ENCODE measurements at places on chromosomes 1 and 21.

GRCh38 chr1:54888080-54888733 lies 1.2 kb upstream of the DHCR24 start:
- no peak for DNase-seq

DNA sequence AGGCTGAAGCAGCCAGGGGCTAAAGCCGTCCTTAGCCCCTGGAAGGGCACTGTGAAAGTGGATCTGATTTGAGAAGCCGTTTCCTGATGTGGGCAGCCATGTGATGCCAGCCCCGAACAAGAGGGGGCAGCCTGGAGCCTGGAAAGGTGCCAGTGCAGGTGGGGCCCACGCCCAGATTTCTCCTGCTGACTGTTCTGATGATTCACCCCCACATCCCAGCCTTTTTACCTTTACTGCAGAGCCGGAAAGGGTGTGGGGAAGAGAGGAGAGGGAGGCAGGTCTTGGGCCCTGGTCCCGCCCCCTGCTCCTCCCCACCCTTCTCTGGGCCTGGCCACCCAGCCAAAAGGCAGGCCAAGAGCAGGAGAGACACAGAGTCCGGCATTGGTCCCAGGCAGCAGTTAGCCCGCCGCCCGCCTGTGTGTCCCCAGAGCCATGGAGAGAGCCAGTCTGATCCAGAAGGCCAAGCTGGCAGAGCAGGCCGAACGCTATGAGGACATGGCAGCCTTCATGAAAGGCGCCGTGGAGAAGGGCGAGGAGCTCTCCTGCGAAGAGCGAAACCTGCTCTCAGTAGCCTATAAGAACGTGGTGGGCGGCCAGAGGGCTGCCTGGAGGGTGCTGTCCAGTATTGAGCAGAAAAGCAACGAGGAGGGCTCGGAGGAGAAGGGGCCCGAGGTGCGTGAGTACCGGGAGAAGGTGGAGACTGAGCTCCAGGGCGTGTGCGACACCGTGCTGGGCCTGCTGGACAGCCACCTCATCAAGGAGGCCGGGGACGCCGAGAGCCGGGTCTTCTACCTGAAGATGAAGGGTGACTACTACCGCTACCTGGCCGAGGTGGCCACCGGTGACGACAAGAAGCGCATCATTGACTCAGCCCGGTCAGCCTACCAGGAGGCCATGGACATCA lies at the start of gene SFN:
TSS of gene SFN (plus strand) at position 369 of the 904 bp plus-strand sequence. CDS start at position 433, 64 bp downstream.
- DNase-seq = peak; percentile 17

GRCh38 chr1:45018599-45019230 lies 6.7 kb downstream of the UROD start:
- DNase-seq = peak; percentile 32

GRCh38 chr1:246450611-246451251 lies 56.3 kb downstream of the SMYD3 start:
- no peak for DNase-seq

GRCh38 chr1:230568676-230569075 lies 73.6 kb upstream of the COG2 start:
- no peak for DNase-seq

All from activated T-helper 1 cell treated with anti-CD3 and anti-CD28 coated beads, Interleukin-2, amount 50 U/mL, for 16 hours (primary cell).